Hepatocyte (in vitro differentiated cells): ENCODE measurements at places on chromosomes 1 and 21. TPM values are rescaled to one million over a fixed set of nuclear protein-coding genes. Genes with fewer than 3 reads are reported as not detected.

Gene XCL2
- not detected in 2 replicates for polyA plus RNA-seq

Gene LDLRAD1
- 0.13 and 0.82 TPM in 2 replicates for polyA plus RNA-seq

Gene SLC6A17
- 0.17 and 0.36 TPM in 2 replicates for polyA plus RNA-seq

Gene FCGR3A
- 0.31 and 0.80 TPM in 2 replicates for polyA plus RNA-seq

Gene SELENBP1
- 86.4 and 101 TPM in 2 replicates for polyA plus RNA-seq

Gene PSMB4
- 71.4 and 96.3 TPM in 2 replicates for polyA plus RNA-seq

Gene SPRR2G
- not detected in 2 replicates for polyA plus RNA-seq

Gene GJA5
- polyA plus RNA-seq = 9.7 and 15.3 TPM in 2 replicates

Gene CCDC17
- polyA plus RNA-seq = 0.73 and 1.4 TPM in 2 replicates

Gene CFAP141
- not detected in 2 replicates for polyA plus RNA-seq

Gene PADI2
- polyA plus RNA-seq = 6.8 and 10.6 TPM in 2 replicates

Gene DESI2
- 20.5 and 31.5 TPM in 2 replicates for polyA plus RNA-seq

Gene TEKT2
- 0.16 and 1.4 TPM in 2 replicates for polyA plus RNA-seq

Gene PKP1
- polyA plus RNA-seq = 0.04 and 0.11 TPM in 2 replicates

Gene LCE1A
- not detected in 2 replicates for polyA plus RNA-seq

Gene OR6K3
- polyA plus RNA-seq = not detected in 2 replicates

Gene RGS1
- polyA plus RNA-seq = 4.0 and 5.6 TPM in 2 replicates

Gene NUDT4B
- polyA plus RNA-seq = 11.6 and 14.8 TPM in 2 replicates

Gene ATF3
- 129 and 178 TPM in 2 replicates for polyA plus RNA-seq

Gene CELA2A
- 5.6 TPM in 2 replicates for polyA plus RNA-seq

Gene TNFRSF14
- polyA plus RNA-seq = 5.3 and 5.4 TPM in 2 replicates

Gene AIRE
- 0.32 and 0.42 TPM in 2 replicates for polyA plus RNA-seq

Gene XCL1
- 0.24 and 0.89 TPM in 2 replicates for polyA plus RNA-seq

Gene TSPAN2
- 1.4 and 4.1 TPM in 2 replicates for polyA plus RNA-seq

Gene GPR137B
- 12.2 and 13.0 TPM in 2 replicates for polyA plus RNA-seq

Gene RASSF5
- polyA plus RNA-seq = 1.6 and 2.3 TPM in 2 replicates

Gene LCE1C
- not detected in 2 replicates for polyA plus RNA-seq

Gene HPDL
- 5.1 and 5.8 TPM in 2 replicates for polyA plus RNA-seq

Gene RNF223
- 0.88 and 2.6 TPM in 2 replicates for polyA plus RNA-seq

Gene DYNLT5
- polyA plus RNA-seq = 0.13 TPM in 1 of 2 replicates, not detected in the other

Gene CHODL
- 0.31 and 0.39 TPM in 2 replicates for polyA plus RNA-seq

Gene NOS1AP
- polyA plus RNA-seq = 4.4 and 9.3 TPM in 2 replicates

Gene TTLL10
- 0.38 and 0.69 TPM in 2 replicates for polyA plus RNA-seq

Gene LRRN2
- polyA plus RNA-seq = 25.5 and 27.9 TPM in 2 replicates

Gene SYT11
- polyA plus RNA-seq = 0.39 and 0.71 TPM in 2 replicates

Gene PCBP3
- polyA plus RNA-seq = 7.2 and 8.8 TPM in 2 replicates

Gene ARID4B
- 29.4 and 45.2 TPM in 2 replicates for polyA plus RNA-seq

Gene CITED4
- polyA plus RNA-seq = 29.0 and 30.0 TPM in 2 replicates

Gene CLDN17
- not detected in 2 replicates for polyA plus RNA-seq

Gene OR2T11
- not detected in 2 replicates for polyA plus RNA-seq

Gene PPIAL4G
- 0.10 TPM in 1 of 2 replicates, not detected in the other for polyA plus RNA-seq

Gene PYGO2
- 22.3 and 28.3 TPM in 2 replicates for polyA plus RNA-seq

Gene PLA2G2D
- polyA plus RNA-seq = not detected in 2 replicates

Gene RBM15
- 7.0 and 7.9 TPM in 2 replicates for polyA plus RNA-seq

Gene COL11A1
- 148 and 163 TPM in 2 replicates for polyA plus RNA-seq
